ENCODE measurements at places on chromosomes 3 and 15.
A peak's percentile ranks its signal among the peaks of the same experiment; 100 is the strongest.

DNA sequence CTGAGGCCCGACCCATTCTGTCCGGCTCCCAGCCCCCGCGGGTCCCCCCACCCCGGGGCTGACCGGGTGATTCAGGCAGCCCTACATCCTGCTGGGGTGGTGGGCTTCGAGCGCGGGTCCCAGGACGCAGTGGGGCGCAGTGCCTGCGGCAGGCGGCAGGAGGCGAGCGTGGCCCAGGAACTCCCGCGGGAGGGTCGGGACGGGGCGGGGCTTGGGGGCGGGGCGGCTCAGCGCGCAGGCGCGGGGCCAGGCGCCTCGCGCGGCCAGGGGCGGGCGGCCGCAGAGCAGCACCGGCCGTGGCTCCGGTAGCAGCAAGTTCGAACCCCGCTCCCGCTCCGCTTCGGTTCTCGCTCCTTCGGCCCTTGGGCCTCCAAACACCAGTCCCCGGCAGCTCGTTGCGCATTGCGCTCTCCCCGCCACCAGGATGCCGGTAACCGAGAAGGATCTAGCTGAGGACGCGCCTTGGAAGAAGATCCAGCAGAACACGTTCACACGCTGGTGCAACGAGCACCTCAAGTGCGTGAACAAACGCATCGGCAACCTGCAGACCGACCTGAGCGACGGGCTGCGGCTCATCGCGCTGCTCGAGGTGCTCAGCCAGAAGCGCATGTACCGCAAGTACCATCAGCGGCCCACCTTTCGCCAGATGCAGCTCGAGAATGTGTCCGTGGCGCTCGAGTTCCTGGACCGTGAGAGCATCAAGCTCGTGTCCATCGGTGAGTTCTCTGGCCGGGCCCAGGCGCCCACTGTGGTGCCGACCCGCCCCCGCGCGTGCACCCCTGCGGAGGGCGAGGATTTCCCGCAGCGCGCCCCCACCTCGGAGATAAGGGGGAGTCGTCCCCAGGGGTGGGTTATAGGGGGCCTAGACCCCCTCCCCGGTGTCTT lies at the start of gene FLNB:
Gene FLNB, plus strand, starts transcription at position 282 of the 885 bp plus-strand sequence. Its CDS starts 143 bp downstream, at position 425.
- DNase-seq: peak; percentile 61

GRCh38 chr3:112477891-112478290 lies 21.4 kb downstream of the BTLA start:
- DNase-seq: no peak

DNA sequence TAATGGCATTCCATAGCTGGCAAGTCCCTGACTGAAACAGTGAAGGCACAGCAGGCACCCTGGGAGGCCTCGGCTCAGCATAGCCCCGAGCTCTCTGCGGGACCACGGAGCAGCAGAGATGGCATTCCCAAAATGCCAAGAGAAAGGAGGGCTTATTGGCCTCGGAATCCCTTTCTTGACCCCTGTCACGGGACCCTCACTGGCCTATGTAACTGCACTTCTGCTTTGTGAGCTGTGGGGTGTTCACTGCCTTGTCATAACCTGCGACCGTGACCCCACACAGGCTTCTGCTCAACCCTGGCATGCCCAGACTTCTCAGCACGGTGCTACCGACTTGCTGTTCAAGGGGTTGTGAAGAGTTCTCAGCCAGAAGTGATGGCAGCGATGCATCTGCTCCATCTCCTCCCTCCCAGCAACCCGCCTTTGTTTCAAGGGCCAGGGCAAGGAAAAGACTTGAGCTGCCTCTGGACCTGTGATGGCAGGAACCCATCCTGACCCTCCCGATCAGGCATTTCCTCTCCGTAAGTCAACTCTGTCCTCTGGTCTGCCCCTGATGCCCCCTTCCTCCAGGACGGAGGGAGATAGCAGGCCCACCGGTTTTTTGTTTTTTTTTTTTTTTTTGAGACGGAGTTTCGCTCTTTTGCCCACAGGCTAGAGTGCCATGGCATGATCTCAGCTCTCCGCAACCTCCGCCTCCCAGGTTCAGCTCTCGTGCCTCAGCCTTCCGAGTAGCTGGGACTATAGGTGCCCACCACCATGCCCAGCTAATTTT lies 30.5 kb downstream of the EHD4 start:
- no peak for DNase-seq

DNA sequence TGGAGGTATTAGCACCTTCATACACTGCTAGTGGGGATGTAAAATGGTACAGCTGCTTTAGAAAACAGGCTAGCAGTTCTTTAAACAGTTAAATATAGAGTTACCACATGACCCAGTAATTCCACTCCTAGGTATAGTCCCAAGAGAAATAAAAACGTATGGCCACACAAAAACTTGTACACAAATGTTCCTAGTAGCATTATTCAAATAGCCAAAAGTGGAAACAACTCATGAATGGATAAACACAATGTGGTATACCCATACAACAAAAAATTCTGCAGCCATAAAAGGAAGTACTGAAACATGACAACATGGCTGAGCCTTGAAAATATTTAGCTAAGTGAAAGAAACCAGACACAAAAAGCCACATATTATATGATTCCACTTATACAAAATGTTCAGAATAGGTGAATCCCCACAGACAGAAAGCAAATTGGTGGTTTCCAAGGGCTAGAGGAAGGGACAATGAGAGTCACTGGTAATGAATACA lies 40.8 kb upstream of the KLF13 start:
- DNase-seq: no peak

GRCh38 chr3:23966328-23966727 lies 21.2 kb downstream of the NR1D2 start:
- DNase-seq: no peak

DNA sequence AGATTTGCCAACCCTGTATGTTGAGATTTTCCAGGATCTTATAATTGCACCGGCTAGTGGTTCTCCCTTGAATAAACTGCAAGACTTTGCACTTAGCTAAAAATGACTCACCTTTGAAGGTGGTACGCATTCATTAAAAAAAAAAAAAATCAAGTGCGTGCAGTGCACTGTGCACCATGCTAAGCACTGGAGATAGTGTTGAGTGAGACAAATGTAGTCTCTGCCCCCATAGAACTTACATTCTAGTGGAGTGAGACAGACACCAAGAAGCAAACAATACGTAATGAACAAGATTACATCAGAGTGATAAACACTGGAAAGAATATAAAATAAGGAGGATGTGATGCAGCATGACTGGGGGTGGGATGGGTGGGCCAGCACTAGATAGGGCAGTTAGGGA lies 69.4 kb downstream of the ITPR1 start:
- DNase-seq: no peak

DNA sequence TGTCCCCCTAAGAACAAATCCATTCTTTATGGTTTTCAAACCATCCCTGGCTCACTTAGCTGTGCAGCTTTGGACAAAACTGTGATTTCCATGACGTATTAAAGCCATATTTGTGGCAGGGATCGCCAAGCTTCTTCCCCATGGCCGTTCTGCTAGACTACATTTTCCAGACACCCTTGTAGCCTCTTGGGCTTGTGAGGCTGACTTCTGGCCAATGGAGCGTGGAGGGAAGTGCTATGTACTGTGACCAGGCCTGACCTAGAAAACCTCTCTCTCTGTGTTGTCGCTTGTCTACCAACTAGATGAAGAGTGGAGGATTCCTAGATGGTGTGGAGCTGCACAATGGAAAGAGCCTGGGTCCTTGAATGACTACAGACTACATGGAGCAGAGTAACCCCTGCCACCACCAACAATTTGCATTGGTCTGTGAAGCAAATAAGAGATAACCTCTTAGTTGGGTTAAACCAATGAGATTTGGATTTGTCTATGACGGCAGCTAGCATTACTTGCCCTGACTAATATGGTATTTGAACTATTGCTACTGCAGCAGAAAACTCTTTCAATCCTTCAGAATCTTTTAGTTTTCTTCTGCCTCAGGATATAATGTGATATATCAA lies 22.1 kb upstream of the MGLL start:
- no peak for DNase-seq

GRCh38 chr3:30628901-30629590 lies 22.6 kb downstream of the TGFBR2 start:
- peak; percentile 67 for DNase-seq

DNA sequence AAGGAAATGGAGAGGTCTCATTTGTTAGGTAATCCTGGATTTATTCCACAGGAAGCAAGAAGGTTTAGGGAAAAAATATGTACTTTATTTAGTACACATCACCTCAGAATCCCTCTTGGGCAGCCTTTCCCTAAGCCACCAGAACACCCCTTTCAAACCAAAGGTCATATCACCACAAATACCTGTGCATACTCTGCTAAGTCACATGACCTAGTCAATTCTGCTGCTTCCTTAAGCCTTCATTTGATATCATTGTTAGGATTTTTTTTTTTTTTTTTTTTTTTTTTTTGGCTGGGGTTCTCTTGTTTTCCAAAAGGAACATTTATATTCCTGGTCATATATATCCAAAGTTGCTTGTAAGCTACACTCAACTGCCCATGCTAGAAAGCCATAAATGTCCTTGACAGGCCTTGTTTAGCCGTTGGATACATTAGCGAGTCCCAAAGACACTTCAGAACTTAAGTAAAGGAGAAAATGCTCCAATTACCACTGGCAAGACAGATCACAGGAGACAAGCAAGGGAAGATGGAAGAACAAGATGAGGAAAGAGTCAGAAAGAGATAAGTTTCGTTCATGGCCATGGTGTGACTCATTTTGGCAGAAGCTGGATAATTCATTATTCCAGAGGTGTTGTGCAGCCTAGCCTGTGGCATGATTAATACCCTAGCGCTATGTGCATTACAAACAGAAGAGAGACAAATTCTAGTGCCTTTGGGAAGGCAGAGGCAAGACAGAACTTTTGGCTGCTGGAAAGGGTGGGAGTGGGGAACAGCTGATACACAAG lies 155.6 kb upstream of the SLC2A2 start:
- DNase-seq: no peak

GRCh38 chr3:89227634-89228033 lies 120.2 kb downstream of the EPHA3 start:
- DNase-seq: no peak

DNA sequence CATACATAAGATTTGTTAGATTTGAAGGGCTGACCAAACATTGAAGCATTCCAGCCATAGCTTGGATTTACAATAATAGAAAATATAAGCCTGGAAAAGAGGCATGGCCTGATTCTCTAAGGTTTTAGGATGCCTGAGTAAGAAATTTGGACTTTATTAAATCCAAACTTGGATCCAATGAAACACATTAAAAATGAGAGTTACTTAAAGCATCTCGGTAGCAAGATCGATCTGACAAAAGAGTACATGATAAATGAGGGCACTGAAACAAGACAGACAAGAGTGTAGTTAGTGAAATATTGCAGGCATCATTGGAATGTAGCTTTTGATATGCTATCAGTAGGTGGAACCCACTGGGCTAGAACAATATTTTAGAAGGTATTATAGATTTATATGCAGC lies 855.7 kb upstream of the DPPA4 start:
- DNase-seq: no peak

DNA sequence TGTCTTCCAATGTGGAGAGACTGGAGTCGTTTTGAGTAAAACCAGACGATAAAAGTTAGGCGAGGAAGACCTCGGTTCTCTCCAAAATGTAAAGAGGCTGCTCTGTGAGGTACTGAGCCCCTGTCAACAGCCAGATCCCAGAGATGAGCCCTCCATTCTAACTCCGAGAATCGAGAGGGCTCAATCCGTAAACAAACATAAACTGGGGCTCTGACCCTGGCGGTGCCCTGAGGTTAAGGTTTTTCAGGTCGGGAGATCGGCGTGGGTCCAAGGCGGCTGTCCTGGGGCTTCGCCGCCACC lies 417 bp downstream of the TBCCD1 start:
- no peak for DNase-seq

DNA sequence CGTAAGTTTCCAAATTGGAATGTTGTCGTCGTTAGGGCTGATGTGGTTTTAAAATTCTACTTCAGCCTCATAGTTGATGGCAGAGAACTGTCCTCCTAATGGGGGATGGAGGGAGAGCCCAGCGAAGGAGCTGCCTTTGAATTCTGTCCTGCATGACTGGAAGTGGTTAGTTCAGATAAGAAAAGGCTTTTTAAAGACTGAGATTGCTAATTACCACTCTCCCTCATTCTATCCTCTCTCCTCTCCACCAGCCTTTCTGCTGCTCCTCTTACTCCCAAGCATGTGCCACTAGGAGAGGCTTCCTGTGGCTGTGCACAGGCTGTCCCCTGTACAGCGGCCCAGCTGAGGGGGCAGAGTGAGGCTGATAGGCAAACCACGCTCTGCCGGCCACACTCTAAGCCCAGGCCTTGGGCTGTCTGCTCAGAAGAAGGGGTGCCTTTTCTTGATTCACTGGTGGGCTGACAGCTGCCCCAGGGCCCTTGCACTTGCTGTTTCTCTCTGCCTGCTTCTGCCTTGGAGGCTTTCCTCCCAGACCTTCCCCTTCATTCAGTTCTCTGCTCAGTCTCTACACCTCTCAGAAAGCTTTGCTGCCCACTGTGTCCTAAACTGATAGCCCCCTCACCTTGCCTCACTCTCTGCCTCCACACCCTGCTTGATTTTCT lies 8.7 kb upstream of the PAQR9 start:
- DNase-seq: no peak

DNA sequence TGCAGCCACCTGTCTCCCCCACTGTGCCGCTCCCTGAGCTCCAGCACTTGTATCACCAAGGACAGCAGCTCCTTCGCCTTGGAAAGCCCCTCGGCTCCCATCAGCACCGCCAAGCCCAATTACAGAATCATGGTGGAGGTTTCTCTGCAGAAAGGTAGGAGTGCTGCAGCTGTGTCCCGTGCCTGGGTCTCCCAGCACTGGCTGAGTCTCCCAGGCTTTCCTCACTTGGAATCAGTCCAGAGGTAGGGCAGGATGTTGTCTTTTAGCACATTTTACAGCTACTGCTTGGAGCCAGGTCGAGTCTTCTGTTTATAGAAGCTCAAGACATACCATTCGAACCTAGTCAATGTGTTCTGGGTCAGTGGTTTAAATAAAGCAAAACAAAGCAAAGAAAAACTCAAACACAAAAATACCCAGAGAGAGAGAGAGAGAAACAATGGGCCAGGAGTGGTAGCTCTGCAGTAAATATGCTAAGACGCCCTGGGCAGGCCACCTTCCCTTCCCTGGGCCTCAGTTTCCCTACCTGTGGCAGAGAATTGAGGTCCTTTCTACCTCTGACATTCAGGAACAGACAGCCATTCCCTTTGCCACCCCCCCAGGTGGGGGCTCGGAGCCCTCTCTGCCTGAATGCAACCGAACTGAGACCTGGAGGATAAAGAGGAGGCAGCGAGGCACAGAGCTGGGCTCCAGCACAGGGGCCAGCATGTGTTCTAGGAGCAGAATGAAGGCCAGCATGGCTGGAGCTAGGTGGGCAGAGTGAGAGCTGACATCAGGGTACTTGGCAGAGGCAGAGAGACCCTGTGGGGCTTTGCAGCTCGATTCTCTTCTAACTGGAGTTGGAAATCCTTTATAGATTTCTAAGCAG lies 44.1 kb downstream of the STARD5 start:
- DNase-seq: no peak

- no peak for DNase-seq
Observed at GRCh38 chr3:115418583-115418982, 204.7 kb upstream of the GAP43 start.

DNA sequence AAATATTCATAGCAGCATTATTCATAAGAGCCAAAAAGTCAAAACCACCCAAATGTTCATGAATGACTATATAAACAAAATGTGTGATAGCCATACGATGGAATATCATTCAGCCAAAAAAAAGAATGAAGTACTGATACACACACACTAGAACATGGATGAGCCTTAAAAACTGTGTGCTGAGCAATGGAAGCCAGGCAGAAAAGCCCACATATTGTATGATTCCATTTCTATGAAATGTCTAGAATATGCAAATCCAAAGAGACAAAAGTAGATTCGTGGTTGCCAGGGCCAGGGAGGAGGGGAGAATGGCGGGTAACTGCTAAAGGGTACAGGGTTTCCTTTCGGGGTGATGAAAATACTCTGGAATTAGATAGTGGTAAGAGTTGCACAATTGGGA lies 37.2 kb upstream of the LINGO1 start:
- DNase-seq: no peak

Data from myocyte (in vitro differentiated cells).